ENCODE measurements at places on chromosomes 12 and 14.

- peak; percentile 71 for DNase-seq
Observed at GRCh38 chr12:15979096-15980092, 68.3 kb downstream of the DERA start.

- DNase-seq = peak; percentile 61
Observed at GRCh38 chr12:111424793-111425251, 19.1 kb downstream of the SH2B3 start.

DNA sequence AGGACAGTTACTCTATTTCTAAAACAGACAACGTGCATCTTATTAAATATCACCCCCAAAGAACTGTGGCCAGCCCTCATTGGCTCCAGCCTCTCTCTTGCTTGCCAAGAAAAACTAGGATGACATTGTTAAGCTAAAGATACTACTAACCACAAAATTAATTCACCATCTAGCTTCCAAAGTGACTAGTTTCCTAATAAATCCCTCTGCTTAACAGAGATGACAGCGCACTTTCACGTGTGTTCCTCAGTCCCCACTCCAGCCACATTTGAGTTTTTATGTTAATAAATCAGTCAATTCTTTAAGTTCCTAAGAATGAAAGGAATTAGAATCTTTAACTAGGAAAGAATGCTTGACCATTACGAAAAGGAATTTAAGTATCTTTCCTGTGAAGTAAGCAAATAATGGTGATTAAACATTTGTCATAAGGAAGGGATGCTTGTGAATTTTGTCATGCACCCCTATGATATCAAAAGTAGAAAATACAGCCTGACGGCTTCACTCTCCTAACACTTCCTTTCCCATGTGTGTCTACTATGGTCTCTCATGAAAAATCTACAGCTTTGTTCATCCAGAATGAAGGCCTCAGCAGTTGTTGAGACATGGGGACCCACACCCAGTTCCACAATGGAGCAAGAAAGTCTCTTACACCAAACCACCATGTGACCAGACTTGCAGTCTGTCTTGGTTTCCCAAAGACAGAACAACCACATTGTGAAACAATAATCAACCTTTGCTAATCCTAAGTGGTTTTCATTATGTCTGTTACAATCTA, 8.1 kb downstream of the CORO1C start:
- no peak for DNase-seq

GRCh38 chr12:131114271-131114670, 160.6 kb downstream of the ADGRD1 start:
- no peak for DNase-seq

GRCh38 chr14:56555921-56556570, 23.6 kb upstream of the TMEM260 start:
- peak; percentile 57 for DNase-seq

- no peak for DNase-seq
Observed at GRCh38 chr12:835754-836518, 83.6 kb downstream of the WNK1 start.

- peak; percentile 97 for DNase-seq
Observed at GRCh38 chr12:109910969-109911348, 10.9 kb downstream of the TCHP start.

GRCh38 chr12:104448031-104448430, 8.7 kb upstream of the CHST11 start:
- no peak for DNase-seq

DNA sequence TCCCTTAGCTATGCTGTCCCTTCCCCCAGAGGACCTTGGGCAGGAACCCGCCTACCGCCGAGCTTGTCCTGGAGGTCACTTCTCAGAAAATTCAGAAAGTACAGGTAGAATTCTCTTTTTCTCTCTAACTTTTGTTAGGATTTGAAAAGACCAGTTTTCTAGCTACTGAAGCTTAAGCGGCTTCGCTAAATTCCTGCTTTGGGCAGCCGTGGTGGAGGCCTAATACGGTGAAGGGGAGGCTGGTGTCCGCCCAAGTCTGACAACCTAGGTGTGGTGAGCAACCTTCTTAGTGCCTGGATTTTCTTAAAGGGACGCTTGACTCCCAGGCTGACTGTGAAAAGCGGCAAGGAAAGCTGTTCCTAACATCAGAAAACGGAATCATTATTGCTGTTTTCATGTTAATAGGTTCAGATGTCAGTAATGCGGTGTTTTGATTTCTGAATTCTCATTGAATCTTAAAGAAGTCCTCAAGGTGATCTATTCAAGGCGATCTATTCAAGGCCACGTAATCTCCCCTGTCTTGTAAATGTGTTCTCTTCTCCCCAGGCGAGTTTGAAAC, 835 bp downstream of the FGD4 start:
- peak; percentile 65 for DNase-seq

DNA sequence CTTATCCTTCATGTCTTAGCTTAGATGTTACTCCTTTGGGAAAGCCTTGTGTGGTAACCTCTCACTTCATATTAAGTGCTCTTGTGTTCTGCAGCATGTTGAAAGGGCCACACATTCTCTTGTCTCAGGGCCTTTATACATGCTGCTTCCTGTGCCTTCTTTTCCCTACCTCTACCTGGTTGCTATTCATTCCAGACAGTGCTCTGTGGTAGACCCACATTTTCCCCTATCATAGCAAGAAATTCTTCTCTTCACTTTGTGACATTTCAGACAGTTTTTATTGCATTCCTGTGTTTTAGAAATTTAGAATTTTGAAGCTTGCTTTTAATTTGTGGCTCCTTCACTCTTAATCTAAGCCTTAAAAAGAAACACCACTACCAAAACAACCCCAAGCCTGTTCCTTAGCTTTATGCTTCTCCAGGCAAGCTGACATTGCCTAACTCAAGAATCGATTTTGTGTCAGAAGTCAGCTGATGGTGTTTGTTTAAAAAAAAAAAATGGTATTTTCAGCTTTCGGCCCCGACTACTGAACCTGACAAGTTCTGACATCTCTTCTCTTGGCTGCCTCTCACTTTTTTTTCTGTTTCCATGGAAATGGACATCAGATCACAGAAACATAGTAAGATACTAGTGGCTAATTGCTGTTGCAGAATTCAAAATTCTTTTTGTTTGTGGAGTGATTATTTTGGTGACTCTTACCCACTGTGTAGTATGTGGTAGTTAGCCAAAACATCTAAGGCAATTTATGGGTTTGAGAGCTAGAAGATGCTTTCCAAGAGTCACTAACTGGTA, 156.3 kb downstream of the NUBPL start:
- no peak for DNase-seq

- DNase-seq = no peak
Observed at GRCh38 chr12:19893514-19893913, 454.2 kb downstream of the AEBP2 start.

DNA sequence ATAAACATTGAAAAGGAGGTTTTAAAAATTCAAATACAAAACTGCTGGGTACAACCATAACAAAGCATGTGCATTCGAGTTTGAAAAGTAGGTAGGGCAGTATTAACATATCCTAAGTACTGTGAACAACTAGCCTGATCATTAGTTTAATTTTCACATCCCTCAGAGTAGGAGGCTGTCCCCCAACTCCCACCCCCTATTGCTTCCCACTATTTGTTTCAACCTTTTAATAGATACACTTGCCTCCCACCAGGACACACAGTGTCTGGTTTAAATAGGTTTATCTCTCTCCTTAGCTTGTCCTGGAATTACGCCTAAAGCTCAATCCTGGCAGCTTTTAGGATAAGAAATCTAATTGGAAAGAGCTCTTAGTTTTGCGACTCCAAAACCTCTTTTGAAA, 2.1 kb downstream of the TAOK3 start:
- no peak for DNase-seq

DNA sequence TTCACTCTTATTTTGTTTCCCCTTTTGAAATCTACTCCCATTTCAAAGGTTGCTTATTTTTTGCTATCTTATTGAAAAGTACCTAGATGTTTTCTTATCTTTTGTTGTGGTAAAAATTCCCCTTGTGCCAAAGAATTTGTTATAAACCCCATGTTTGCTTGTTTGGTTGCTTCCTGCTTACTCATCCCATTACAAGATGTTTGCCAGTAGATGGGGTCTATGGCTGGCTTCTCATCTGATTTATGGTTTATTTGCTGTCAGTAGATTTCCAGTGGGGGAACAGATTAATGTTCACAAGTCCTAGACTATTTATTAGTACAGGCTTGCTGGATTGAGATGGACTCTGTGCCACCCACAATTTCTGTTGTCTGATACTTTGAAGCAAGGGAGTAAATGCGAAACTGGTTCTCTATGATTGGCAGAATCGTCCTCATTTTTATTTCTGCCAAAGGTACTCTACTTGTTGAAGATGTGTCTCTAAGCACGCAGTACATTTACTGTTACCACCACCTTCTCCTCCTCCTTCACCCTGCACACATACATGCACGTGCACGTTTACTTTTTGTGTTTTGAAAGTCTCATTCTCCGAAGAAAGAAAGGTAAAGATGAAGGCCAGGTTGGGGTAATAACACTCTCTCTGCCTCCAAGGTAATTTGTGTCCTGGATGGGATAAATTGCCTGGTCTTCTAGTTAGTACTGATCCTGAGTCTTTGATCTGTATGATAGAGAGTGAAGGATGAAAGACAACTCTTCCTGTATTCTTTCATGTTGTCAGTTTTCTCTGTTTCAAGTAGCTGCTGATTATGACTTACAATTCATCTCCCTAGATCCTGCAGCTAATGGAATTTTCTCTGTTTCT, 117.2 kb upstream of the ATP2B1 start:
- no peak for DNase-seq

GRCh38 chr12:56622535-56622934, 7.6 kb downstream of the BAZ2A start:
- no peak for DNase-seq

DNA sequence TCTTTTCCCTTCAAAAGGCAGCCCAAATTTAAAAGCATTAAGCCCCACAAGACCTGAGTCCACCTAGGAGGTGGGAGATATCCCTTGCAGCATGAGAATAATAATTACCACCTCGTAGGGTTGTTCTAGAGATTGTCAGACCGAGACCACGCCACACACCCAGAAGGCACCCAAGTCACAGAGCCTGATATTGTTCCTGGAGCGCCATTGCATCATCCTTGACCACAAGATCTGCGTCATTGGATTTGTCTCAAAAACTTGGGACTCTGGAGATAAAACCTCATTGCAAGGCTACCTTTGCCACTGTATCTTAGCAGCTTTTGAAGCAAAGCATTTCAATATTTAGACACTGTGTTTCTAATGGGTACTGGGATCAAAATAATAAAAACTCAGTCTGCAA, 29.4 kb upstream of the PPP2R5C start:
- DNase-seq = no peak

GRCh38 chr14:32762886-32763285, 175.8 kb upstream of the NPAS3 start:
- DNase-seq = no peak

DNA sequence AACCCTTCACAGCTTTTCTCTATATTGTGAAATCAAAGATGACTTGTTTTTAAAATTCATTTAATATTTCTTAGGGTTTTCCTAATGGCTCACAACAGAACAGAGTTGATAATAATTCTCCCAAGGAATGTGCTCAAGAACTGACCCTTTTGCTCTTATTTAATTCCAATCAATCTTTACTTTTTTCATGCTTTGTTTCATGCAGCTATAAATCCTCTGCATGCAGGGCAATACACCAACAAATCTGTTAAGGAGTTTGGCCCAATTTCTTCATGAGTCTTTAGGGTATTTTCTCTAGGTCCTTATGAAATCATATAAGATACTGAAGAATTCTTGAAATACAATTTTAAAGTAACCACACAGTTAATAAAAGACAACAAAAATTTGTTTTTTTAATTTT, 264.2 kb downstream of the SLC6A15 start:
- DNase-seq = no peak

GRCh38 chr14:68039593-68039992, 220.0 kb downstream of the RAD51B start:
- DNase-seq = no peak
